Stimulated activated CD8-positive, alpha-beta memory T cell treated with anti-CD3 and anti-CD28 coated beads, Interleukin-4, amount 100 ng/mL, for 4 hours (primary cell): ENCODE measurements at places on chromosomes 5 and 9.

GRCh38 chr5:180718810-180719453, 20.9 kb downstream of the OR2Y1 start:
- DNase-seq: no peak

GRCh38 chr5:160547872-160548271, 126.2 kb downstream of the PTTG1 start:
- DNase-seq: no peak

- no peak for DNase-seq
Measured at GRCh38 chr5:72860499-72860898, 44.0 kb downstream of the TNPO1 start.

DNA sequence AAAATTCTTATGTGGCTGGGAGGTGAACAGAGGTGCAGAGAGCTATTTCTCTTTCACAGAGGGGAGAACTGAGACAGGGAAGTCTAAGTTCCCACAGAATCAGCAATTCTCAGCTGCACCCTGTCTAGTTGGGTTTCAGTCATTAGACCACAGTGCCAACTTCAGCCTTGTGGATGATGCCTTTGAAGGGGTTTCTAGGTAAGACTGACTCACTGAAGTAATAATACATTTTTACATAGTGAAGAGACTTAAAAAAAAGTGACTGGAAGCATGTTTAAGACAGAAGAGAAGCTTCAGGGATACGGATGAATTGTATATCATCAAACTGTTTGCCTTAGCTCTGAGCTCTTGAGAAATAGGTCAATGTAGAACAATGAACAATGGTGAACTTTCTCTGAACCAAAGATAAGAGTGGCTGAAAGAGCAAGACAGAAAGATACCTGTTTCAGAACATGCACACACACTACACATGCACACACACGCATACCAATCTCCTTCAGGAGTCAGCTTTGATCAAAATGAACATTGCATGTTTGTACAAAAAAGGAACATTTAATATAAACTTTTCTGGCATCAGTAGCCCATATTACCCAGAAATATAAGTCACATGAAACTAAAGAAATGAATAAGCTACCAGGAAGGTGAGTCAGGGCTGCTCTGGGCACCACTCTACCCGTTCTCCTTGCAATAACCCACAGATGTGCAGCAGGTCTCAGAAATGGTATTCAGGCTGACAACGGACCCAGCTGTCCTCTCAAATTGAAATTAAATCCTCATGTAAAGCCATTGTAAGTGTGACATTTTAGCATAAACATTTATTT, 12.6 kb upstream of the FYB1 start:
- DNase-seq: no peak

GRCh38 chr5:958701-959571, 49.7 kb upstream of the NKD2 start:
- no peak for DNase-seq

DNA sequence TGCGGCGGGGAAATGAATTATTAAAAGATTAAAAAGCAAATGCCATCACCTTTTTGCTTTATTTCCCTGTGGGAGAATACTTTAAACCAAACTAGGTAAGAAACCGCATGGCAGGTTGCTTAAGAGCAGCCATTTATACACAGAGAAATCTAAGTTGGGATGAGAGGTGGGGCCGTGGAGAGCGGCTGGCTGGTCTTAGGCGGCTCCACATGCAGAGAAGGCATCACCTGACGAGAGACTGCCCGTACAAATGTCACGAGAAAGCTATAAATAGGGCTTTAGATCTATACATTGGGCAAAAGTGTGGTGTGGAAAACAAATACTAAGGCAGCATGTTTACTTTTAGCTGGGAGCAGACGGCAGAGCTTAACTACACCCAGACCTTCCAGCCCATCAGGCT, 39.4 kb downstream of the MED27 start:
- DNase-seq: no peak

DNA sequence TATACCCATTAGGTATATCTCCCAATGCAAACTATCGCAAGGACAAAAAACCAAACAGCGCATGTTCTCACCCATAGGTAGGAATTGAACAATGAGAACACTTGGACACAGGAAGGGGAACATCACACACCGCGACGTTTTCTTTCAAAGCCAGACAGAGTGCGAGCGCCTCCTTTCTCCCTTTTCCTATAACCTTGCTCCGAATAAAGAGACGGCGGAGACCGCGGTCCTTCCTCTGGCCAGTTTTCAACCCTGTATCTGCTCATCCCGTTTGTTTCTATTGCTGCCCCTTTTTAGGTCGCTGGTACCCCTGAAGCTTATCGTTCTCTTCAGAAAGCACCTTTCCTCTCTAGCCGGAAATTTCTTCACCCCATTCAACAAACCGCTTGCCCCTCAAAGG, 1.3 kb downstream of the LVRN start:
- DNase-seq: no peak

GRCh38 chr9:100099722-100100042, 639 bp downstream of the INVS start:
- DNase-seq: no peak

GRCh38 chr9:124809211-124809610, 32.3 kb downstream of the OLFML2A start:
- no peak for DNase-seq
